Ascending aorta (tissue), 2 donors: ENCODE measurements at places on chromosomes 13 and 19. TPM values are rescaled to one million over a fixed set of nuclear protein-coding genes. Genes with fewer than 3 reads are reported as not detected.

- peaks cover 4% of the 10 kb centered on the region for H3K4me1 ChIP-seq
- no peak for DNase-seq
- no peaks in the 10 kb centered on the region for H3K36me3 ChIP-seq
- H3K4me3 ChIP-seq, result no peak overlapping the region
- H3K27me3 ChIP-seq, result no peaks in the 10 kb centered on the region
Observed at GRCh38 chr13:98514288-98514687, 62.6 kb downstream of the STK24 start.

DNA sequence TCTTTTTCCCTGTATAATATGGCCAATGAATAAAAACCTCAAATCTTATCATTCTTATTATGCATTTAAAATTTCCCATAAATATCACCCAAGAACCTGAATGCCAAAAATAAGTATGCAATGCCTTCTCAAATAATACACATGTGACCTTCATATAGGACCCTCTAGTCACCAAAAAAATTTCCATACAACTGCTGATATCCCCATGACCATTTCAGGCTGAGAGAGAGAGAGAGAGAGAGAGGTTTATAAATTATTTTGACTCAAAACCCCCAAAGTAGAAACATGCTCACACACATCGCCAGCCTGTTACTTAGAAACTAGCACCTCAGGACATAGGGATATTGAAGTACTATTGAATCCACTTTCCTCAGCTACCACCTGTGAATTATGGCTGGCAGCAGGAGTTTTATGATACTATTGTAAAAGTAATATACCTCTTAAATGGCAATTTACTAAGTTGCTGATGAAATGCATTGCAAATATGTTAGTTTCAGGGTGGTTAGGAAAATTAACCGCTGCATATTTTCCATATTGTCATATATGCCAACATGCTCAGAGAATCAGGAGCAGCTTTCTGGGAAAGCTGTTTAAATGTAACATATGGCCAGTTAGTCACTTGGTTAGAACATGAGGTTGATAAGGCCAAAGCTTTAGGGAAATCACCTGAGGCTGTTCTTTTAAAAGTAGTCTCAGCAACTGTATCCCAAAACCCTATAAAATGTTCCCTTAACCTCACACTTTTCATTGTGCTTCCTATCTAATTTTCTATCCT, 230.8 kb downstream of the DCT start:
- no peaks in the 10 kb centered on the region for H3K27me3 ChIP-seq
- H3K36me3 ChIP-seq, result no peaks in the 10 kb centered on the region
- H3K4me3 ChIP-seq, result no peak overlapping the region
- no peak for DNase-seq

DNA sequence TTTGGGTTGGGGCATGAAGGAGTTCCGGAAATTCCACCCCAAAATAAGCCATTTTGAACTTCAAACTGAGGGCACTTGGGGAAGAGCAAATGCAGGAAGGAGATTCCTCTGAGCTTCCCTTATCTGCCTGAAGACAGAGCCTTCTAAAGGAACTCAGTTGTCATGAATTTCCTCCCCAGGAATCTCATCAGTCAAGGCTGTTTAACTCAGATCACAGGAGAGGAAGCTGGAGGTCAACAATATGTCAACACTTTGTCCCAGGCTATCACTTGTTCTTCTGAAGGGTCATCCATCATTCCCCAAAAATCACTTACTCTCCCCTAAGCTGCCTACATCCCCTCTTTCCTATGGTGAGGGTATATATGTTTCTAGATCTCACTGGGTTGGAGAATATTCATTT, 26.0 kb upstream of the CHST8 start:
- H3K4me1 ChIP-seq, result no peaks in the 10 kb centered on the region
- no peaks in the 10 kb centered on the region for H3K36me3 ChIP-seq
- H3K27ac ChIP-seq, result no peak overlapping the region

DNA sequence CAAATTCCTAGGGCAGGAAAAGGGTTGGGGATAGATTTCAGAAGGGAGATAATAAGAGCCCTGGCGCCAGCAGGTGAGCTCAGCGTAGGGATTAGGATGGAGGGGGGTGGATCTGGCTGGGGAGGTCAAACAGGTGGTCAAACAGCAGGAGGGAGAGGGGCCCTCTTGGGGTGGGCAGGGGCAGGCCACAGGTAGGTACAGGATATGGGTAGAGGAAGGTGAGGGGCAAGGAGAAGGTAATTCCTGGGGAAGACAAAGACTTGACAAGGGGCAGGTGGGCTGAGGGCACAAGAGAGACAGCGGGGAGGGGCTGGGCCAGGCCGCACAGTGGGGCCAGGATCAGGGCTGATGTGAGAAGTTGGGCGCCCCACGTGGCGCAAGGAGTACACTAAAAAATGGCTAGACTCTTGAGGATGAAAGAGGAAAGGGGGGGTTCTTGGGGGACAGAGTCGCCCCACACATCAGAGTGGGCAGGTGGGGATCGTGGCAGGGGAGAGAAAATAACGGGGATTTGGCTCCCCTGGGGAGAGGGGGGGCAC, 713 bp downstream of the KRI1 start:
- H3K4me1 ChIP-seq, result peaks cover 12% of the 10 kb centered on the region
- H3K27ac ChIP-seq, result peak overlapping the region; percentile 93
- H3K27me3 ChIP-seq, result no peaks in the 10 kb centered on the region

DNA sequence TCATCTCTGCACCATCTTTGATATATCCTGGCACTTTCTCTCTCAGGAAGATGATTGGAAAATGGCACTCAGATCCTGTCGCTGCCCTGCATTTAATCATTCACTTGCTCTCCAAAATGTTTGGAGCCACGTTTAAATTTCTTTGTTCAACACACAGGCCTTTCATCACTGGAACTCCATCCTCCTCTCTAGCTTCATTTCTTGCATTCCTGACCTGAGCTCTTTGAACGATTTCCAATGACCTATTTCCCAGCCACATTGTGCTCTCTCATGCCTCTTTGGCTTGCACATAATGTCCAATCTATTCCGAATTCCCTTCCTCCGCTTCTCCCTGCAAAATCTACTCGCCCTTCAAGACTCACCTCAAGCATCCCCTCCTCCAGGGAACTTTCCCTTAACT, 287.4 kb upstream of the NBEA start:
- no peak overlapping the region for H3K27ac ChIP-seq
- DNase-seq, result no peak
- H3K4me3 ChIP-seq, result no peak overlapping the region
- H3K4me1 ChIP-seq, result no peaks in the 10 kb centered on the region
- no peaks in the 10 kb centered on the region for H3K27me3 ChIP-seq
- no peaks in the 10 kb centered on the region for H3K36me3 ChIP-seq

The ATP13A1 gene
- total RNA-seq, result 161 TPM

DNA sequence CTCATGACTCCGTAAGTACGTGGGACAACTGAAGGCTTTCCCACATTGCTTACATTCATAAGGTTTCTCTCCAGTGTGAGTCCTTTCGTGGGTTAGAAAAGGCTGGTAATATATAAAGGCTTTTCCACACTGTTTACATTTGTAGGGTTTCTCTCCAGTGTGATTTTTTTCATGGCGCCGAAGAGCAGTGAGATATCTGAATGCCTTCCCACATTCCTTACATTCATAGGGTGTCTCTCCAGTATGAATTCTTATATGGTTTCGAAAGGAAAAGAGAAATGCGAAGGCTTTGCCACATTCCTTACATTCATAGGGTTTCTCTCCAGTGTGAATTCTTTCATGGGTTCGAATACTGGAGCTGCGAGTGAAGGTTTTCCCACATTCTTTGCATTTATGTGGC, 29.5 kb downstream of the ZNF490 start:
- H3K27ac ChIP-seq, result no peak overlapping the region
- H3K36me3 ChIP-seq, result peaks cover 37% of the 10 kb centered on the region
- no peaks in the 10 kb centered on the region for H3K27me3 ChIP-seq
- no peak for DNase-seq

The ZNF383 gene
- 6.9 TPM for total RNA-seq

The CLEC17A gene
- not detected for total RNA-seq

- H3K4me1 ChIP-seq, result no peaks in the 10 kb centered on the region
- no peak overlapping the region for H3K27ac ChIP-seq
- DNase-seq, result no peak
- H3K4me3 ChIP-seq, result no peak overlapping the region
Observed at GRCh38 chr13:77563111-77563510, 27.6 kb downstream of the SCEL start.

- no peak for DNase-seq
- H3K27ac ChIP-seq, result no peak overlapping the region
- no peaks in the 10 kb centered on the region for H3K36me3 ChIP-seq
- no peaks in the 10 kb centered on the region for H3K4me1 ChIP-seq
- no peak overlapping the region for H3K4me3 ChIP-seq
Observed at GRCh38 chr19:29029268-29029958, 183.5 kb downstream of the UQCRFS1 start.

GRCh38 chr19:45518469-45518826, 11.2 kb downstream of the VASP start:
- H3K27me3 ChIP-seq, result no peaks in the 10 kb centered on the region
- DNase-seq, result no peak
- H3K36me3 ChIP-seq, result peaks cover 68% of the 10 kb centered on the region
- H3K27ac ChIP-seq, result no peak overlapping the region

The KLK15 gene
- not detected for total RNA-seq

- H3K4me3 ChIP-seq, result no peak overlapping the region
- peaks cover 4% of the 10 kb centered on the region for H3K4me1 ChIP-seq
- no peak overlapping the region for H3K27ac ChIP-seq
- H3K27me3 ChIP-seq, result no peaks in the 10 kb centered on the region
- H3K36me3 ChIP-seq, result no peaks in the 10 kb centered on the region
- DNase-seq, result no peak
Observed at GRCh38 chr19:7648265-7649014, 11.5 kb downstream of the STXBP2 start.

The SPRYD7 gene
- 1.7 TPM for total RNA-seq

DNA sequence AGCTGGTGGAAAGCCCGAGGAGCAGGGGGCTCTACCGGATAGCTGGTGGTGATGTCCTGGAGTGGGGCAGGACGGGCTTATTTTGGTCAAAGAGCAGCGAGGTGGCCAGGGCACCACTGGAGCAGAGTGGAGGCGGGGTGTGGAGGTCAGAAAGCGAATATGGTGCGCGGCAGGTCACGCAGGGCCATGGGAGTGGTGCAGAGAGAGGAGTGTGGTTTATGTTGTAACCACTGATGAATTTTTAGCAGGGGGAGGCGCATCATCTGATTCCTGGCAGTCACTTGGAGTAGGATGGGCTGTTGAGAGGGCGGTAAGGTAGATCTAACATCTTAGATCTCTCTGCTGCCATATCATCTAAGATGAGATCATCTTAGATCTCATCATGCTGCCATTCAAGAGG, 1.4 kb upstream of the ZNF414 start:
- no peaks in the 10 kb centered on the region for H3K27me3 ChIP-seq
- no peaks in the 10 kb centered on the region for H3K36me3 ChIP-seq
- no peak for DNase-seq

The CCDC8 gene
- 10.0 TPM for total RNA-seq

GRCh38 chr13:23339225-23339624, 94.3 kb downstream of the SACS start:
- no peak overlapping the region for H3K4me3 ChIP-seq
- H3K27ac ChIP-seq, result no peak overlapping the region
- no peaks in the 10 kb centered on the region for H3K4me1 ChIP-seq
- peaks cover 22% of the 10 kb centered on the region for H3K36me3 ChIP-seq
- H3K27me3 ChIP-seq, result no peaks in the 10 kb centered on the region

GRCh38 chr19:13120031-13120430, 2.0 kb downstream of the NACC1 start:
- no peaks in the 10 kb centered on the region for H3K36me3 ChIP-seq
- DNase-seq, result no peak
- no peak overlapping the region for H3K27ac ChIP-seq
- peak overlapping the region; percentile 92 for H3K4me3 ChIP-seq
- H3K4me1 ChIP-seq, result peaks cover 5% of the 10 kb centered on the region

The SPC24 gene
- 1.1 TPM for total RNA-seq

The CRB3 gene
- not detected for total RNA-seq

The COX7A1 gene
- total RNA-seq, result 51.2 TPM

The MAP3K10 gene
- total RNA-seq, result 19.4 TPM

The ERCC2 gene
- 22.4 TPM for total RNA-seq

The RASGRP4 gene
- total RNA-seq, result 0.64 TPM

DNA sequence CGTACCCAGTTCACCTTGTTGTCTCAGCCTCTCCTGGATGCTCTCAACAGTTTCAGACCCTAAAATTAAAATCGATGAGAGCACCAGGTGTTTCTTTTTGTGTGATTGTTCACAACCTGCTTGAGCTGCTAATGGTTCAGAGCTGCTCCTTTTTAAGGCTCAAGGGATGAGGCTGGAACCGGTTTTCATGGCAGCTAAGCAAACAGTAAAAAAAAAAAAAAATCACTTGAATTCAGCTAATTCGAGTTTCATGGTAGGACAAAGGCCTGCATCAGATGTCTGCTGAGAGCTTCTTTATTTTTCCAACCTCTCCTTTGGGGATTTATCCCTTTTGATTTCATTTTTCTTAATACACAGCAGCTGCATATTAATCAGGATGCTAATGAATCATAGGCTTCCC, 6.5 kb downstream of the SYCE2 start:
- H3K4me3 ChIP-seq, result peak overlapping the region; percentile 0
- no peaks in the 10 kb centered on the region for H3K27me3 ChIP-seq
- no peaks in the 10 kb centered on the region for H3K36me3 ChIP-seq

The UBXN6 gene
- total RNA-seq, result 560 TPM

DNA sequence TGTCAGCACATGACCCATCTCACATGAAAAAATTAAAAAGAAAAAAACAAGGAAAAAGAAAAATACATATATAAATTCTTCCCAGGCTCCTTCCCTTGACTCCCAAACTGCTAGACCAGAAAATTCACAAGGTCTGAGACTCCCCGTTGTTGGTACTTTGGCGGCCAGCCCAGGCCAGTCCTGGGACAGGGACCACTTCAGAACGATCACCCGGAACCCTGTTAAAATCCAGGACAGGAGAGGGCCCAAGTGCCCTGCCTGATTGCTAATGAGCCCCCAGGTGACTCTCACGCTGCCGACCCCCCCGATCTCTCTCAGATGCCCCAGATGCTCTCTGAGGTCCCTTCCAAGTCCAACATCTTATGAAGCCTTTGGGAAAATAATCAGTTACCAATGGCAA, 107.2 kb downstream of the COL4A2 start:
- no peaks in the 10 kb centered on the region for H3K27me3 ChIP-seq
- DNase-seq, result peak; percentile 62
- peak overlapping the region; percentile 90 for H3K27ac ChIP-seq
- H3K4me1 ChIP-seq, result peaks cover 44% of the 10 kb centered on the region

DNA sequence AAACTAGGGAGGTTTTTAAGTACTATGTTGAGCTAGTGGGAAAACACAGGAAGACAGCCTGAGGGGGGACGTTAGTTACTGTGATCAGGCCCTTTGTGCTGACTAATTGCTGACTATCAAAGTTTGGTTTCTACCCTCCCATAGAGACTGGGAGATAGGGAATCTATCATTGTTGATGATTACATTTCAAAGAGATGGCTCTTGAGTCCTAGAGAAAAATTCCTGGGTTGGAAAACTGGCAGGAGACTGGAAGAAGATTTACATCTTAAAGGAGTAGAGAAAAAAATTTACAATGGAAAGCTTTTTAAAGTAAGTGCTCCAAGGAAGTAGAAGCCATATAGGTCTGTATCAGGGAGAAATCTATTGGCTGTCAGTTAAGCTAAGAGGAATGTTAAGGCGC, 522.0 kb upstream of the KLHL1 start:
- DNase-seq, result no peak
- no peak overlapping the region for H3K27ac ChIP-seq
- no peak overlapping the region for H3K4me3 ChIP-seq
- no peaks in the 10 kb centered on the region for H3K4me1 ChIP-seq
- no peaks in the 10 kb centered on the region for H3K36me3 ChIP-seq
- no peaks in the 10 kb centered on the region for H3K27me3 ChIP-seq
